HepG2 (cell line): ENCODE measurements at places on chromosomes 6 and 20. TPM values are rescaled to one million over a fixed set of nuclear protein-coding genes. Genes with fewer than 3 reads are reported as not detected.

GRCh38 chr20:6007529-6008103 is 46.2 kb downstream of the LRRN4 start:
- DNase-seq: peak; percentile 99

SLC17A5 gene
- polyA plus RNA-seq: 13.3 and 18.3 TPM in 2 replicates

DNA sequence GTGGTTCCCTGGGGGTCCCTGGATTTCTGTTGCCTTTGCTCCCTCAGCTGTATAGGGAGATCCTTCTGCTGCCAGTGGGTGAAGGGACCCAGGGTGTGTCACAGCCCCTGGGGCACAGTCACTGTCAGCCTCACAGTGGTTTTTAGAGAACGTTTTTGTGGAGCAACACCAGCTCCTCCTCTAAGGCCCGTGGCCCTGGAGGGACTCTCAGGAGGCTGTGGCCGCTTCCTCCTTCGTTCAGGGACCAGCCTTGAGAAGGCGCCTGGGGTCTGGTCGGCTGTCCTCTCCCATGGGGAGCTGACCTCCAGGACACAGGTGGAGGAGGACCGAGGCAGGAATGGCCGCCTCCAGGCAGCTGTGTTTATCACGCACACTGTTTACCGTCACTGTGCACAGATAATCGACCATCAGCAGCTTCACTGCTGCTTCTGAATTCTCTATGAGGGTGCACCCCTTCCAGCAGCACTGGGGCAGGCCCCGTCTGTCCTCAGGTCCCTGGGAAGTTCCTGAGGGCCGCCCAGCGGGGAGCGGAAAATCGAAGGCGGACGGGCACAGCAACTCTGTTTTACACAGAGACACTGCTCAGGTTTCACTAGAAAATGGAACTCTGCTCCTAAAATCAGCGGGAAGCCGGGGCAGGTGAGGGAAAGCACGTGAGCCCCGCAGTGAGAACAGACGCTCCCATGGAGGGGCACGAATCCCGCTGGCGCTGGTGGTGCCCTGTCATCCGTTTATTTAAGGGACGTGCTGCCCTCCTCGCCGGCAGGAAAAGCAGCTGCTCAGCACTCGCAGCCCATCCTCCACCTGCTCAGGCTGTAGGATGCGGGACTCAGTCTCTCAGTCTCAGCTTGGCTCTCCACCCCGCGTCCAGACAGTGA is 10.4 kb upstream of the FRMD1 start:
- no peak for DNase-seq

DNA sequence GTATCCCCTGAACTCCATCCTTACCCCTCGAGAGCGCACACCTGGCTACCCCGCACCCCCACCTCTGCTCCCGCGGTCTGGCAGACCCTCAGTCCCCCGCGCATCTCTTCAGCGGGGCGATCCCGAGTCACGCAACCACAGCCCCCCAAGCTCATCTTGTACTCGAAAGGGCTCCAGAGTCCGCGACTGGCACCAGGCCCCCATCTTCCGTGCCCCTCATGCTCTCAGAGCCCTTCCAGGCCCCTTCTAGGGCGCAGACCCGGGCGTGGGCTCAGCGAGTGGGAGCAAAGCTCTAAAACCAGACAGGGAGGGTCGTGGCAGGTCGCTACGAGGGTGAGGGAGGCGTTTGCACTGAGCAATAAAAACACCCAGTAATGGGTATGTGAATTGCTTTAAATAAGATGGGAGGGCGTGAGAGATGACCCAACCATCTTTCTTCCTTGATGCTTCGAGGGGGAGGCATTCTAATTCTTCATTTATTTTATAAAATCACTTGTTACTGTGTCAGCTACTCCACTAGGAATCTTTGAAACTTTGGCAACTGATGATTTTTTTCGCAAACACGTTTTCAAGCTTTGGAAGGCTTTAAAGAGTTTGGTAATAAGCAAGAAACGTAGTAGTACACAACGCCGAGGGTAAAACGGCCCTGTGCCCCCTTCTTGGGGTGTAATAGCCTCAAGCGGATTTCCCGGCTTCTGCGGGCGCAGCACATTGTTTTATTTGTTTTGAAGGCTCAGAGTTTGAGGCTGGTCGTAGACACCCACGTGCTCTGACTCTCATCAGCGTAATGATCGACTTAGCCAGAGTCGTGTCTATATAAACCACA is 42.6 kb upstream of the SUPT3H start:
- DNase-seq: no peak

DNA sequence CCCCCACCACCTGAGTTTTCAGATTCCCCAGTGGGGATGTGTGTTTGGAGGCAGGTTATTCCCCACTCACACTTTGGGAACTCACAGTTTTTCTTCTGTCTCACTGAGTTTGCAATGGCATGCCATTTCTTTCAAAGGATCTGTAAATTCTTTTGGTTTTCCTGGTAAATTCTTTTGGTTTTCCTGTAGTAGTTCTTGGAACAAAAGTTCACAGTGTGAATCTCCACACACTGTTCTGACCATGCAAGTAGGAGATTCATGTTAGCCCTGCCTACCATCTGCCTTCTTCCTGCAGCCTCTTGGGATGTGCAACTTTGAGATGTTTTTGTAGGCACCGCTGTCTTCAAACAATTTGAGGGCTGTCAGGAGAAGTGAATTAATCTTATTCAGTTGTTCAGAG is 165.6 kb upstream of the OGFRL1 start:
- DNase-seq: no peak

GRCh38 chr6:36963451-36964290 is 9.1 kb downstream of the PI16 start:
- no peak for DNase-seq

ZNF343 gene
- polyA plus RNA-seq: 16.4 and 17.0 TPM in 2 replicates

- DNase-seq: peak; percentile 58
Observed at GRCh38 chr6:113690281-113691259, 166.6 kb upstream of the MARCKS start.

GMPR gene
- polyA plus RNA-seq: not detected in 2 replicates

HFE gene
- 5.7 and 6.3 TPM in 2 replicates for polyA plus RNA-seq

DNA sequence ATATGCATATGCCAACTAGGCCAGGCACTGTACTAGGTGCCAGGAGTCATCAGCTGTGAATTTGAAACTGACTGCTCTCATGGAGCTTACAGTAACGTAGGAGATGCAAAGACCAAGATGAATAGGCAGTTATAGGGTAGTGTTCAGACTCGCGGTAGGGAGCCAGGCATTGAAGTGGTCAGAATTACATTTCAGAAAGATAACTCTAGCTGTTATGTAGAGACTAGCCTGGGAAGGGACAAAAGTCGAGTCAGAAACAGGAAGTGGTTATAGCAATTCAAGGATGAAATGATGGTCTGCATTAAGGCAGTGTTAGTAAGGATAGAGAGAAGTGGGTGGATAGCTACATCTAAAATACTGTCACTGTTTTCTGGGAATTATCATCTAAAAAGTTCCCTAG is 56.6 kb downstream of the PCMT1 start:
- DNase-seq: no peak

TREML2 gene
- polyA plus RNA-seq: not detected in 2 replicates

DNA sequence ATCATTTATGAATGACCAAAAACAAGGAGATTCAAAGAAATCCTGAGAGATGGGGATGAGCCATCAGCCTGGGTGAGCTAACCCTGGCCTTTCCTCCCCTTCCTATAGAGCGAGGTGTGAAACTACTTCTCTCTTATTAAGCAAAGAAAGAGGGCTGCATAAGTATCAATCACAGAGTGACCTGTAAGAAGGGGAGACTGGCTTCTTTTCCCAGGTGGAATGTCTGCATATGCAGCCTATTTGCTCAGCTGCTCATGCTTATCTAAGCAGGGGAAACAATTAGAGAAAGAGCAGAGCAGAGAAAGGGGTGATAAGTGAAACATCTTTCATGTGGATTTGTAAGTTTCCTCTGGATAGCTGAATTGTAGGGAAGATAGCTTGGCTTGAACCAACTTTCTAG is 160.0 kb downstream of the PKHD1 start:
- DNase-seq: no peak
